Dorsolateral prefrontal cortex (tissue), 122 donors: ENCODE measurements at places on chromosomes 3 and 15.

GRCh38 chr15:98896802-98897732 lies 110.5 kb downstream of the PGPEP1L start:
- DNase-seq, result no peak

DNA sequence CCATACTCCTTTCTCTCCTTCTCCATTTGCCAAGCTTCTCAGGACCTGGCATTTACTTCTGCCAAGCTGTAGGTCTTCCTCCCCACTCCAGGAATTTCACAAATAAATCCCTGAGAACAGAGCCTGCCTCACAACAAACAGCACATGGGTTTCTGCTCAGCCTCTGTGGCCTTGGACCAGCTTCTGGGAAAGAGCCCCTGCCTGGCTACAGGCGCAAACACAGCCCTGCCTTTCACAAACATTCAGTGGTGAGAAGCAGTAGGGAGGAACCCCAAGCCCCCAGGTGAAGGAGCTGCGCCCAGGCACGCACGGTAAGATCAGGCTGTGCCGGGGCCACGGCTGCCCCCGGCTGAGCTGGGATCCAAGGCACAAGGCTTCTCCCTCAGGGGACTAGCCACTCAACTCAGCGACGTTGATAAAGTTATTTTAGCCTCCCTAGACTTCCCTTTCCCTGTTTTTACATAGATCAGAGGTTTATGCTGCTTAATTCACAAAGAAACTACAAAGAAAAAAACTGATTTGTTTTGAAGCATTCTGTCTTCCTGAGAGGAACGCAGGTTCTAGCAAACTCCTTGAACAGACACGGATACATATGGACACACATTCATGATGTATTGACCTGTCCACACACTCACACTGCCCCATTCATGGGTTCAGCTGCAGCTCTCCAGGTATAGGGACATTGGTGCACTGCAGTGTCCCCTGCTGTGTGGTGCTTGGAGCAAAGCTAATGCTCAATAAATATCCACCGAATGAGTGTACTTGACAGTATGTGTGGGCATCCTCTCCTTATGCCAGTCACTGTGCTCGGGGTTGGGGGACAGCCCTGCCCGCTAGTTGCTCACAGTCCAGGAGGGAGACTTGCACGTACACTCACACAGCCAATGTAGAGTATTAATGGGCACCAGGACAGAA lies 25.4 kb downstream of the HES1 start:
- DNase-seq, result no peak

- DNase-seq, result no peak
Observed at GRCh38 chr3:116299646-116300081, 145.6 kb downstream of the LSAMP start.

DNA sequence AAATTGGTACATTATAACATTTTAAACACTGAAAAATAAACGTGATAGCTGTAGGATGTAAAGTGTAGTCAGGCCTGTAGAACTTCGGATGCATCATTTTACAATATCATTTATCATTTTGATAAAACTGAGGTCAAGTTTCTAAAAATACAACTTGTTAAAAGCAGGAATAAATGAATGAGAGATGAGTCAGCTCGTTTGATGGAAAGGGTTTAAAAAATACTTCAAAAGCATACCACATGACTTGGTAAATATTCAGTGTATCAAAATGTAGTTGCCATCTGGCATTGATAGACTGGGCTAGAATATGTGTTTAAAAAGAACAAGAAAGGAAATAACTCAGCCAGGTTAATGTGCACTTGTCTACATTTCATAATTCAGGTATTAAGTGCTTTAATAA lies 357.0 kb downstream of the TIGIT start:
- no peak for DNase-seq

DNA sequence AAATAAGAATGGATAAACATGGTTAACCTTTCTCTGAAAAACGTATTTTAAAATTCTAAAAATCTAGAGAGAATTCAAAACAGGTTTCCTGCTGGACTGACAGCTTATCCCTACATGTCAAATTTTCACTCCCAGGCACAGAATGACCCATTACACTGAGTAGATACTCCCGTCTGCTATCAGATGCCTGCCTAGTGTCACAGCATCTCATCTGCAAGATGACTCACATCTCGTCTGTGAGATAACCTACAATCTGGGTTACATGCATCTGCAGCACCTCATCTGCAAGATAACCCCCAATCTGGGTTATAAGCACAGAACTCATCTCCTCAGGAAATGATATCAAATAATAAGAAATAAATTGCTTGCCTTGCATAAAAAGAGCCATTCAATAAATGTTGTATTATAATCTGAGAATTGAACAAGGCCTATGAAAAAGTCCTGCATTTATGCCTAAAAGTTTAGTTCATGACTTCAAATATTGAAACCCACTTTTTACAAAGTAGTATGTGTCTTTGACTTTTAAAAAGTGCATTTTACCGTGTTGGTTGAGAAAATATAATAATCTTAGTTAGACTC lies 188.3 kb upstream of the THBS1 start:
- no peak for DNase-seq

DNA sequence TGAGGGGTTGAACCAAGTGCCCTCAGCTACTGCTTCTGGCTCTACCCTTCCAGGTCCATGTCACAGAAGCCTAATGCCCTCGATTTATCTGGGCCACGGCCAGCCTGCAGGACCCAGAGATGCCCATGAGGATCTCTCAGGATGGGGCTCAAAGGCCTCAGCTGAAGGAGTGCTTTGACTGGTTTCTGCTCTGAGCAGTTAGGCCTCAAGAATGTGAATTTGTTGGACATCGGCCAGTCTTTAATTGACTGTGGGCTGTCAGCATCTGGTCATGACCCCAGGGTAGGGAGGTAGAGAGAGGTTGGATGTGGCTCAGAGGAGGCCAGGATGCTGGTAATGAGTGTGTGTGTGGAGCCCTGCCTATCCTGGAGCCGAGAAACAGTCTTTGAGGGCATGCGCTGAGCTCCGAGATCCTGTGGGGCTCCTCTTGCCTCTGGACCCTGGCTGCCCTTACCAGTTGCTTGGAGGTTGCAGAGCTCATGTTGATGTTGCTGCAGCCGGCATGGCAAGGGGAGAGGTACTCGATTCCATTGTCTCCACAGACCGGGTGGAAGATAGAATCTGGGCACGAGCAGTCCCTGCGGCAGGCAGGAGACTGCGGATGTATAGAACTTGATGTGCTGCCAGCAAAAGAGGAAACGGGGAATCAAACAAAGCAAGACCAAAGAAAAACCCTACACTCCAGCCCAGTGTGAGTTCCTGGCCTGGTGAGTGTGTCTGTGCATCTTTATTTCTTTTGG lies 49.1 kb upstream of the RAB6B start:
- DNase-seq, result no peak

- DNase-seq, result no peak
Observed at GRCh38 chr3:168453623-168454022, 357.9 kb upstream of the GOLIM4 start.

DNA sequence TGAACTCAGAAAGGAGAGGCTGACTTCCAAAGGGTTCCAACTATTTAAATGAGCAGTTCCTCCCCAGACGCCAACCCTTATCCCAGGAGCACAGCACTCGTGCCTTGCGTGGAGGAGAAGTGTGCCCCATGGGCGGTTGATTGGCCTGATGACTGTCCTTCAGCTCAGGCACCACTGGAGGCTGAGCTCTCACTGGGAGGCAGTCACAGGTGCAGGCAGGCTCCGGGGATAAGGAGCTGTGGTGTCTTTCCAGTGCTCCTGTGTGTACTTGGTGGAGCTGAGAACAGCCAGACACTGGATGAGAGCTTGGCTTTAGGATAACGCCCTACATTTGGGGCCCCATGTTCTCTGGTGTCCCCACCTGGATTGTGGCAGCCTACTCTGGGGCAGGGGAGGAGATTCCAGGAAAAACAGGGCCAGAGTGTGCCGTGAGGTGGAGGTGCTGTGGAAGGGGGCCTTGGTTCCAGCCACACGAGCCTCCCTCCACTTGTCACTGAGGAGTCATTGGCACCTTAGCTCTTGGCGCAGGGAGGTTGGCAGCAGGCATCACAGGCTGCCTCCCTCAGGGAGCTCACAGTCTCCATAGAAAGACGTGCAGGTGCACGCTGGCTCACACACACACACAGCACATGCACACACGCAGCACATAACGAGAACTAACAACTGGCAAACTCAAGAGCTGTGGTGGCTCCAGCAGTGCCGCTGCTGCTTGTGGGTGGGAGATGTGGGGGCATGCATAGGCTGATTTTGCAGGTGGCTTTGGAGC lies 22.7 kb upstream of the EPHB3 start:
- no peak for DNase-seq

DNA sequence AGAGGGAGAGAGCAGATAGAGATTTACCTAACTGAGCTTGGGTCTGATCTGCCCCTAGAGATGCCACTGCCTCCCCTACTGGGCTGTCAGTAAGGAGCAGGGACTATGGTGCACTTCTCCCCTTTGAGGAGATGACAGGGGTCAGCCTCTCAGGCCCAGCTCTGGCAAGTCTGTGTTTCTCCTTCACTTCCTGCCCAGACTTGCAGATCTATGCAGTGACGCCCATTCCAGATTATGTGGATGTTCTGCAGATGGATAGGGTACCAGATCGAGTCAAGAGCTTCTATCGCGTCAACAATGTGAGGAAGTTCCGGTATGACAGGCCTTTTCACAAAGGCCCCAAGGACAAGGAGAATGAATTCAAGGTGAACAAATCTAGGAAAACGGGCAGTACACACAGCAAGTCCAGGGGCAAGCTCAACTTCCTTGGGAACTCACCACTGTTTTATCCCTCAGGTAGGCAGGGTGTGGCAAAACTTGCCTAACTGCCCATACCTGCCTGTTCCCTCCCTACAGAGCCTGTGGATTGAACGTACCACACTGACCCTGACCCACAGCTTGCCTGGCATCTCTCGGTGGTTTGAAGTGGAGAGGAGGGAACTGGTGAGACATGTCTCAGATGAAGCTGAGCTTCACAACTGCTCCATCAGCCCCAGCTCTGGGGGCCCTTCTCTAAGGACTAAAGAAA lies 29.1 kb upstream of the MANF start:
- no peak for DNase-seq

GRCh38 chr15:31387479-31388118 lies 61.0 kb downstream of the KLF13 start:
- DNase-seq, result no peak

GRCh38 chr3:117669774-117670173 lies 960.2 kb downstream of the TUSC7 start:
- DNase-seq, result no peak

DNA sequence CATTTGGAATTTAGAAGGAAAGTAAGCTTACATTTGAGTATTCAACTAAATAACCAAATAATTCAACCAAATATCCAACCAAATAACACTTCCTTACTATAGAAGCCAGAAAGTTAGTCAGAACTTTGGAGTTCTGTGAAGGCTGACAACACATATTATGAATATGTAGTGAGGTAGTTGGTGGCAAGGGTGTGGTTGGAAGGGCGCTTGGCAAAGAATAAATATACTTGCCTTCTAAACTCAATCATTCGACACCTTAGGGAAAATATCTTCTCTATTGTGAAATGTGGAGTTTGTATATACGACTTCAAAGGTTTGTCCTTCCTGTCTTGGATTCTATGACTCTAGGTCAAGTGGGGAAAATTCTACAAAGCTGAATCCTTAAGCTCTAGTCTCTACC lies 111.7 kb upstream of the OSTN start:
- no peak for DNase-seq

- no peak for DNase-seq
Observed at GRCh38 chr3:99248130-99248529, 346.6 kb upstream of the DCBLD2 start.

DNA sequence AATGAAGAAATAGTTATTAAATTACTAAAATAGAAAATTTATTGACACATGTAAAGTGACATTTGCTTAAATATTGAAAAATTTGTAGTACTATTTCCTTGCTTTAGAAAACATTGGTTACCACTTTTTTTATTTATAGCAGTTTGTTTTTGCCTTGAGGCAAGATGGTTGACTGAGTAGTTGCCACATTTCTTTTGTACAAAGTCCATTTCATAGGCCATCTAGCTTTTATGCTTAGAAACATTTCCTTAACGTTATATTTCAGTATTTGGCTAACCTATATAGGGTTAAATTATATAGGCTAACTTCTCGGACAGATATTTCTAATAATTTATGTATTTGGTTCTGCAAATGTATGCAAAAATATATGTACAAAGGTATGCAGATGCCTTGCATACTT lies 17.1 kb downstream of the CTNNB1 start:
- DNase-seq, result no peak

DNA sequence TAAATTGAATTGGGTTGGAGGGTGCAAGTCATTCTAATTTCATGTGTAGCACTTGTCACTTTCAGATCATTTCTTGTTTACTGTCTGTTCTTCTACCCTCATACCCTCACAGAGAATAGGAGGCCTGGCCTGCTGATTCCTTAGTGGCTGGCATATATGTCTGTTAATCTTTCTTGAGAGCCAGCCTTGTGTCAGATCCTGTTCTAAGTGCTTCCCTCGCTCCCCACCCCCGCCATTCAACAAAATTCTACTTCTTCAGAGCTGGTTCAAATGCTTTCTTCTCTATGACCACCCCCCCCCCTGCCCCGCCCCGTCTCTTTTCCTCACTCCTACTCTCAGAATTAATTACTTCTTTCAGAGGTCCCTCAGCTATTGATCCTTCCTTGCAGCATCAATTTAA lies 1.5 kb upstream of the U2SURP start:
- DNase-seq, result no peak

- DNase-seq, result no peak
Observed at GRCh38 chr15:65089206-65089824, 12.8 kb downstream of the KBTBD13 start.

GRCh38 chr3:19559724-19560442 lies 374.1 kb downstream of the EFHB start:
- DNase-seq, result no peak

DNA sequence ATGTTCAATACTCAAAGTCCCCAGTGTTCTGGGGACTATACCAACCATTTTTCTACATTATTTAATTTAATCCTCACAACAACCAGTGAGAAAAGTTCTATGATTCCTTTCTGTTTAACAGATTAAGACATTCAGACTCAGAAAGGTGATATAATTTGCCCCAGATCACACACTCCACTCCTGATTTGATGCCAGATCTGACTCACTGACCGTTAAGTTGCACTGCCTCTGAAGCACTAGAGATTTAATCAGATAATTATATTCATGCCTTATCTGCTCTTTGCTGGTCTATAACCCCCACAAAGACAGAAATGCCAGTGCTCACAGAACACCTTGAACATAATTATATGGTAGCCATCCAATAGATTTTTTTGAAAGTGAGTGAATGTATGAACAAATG lies 501.0 kb downstream of the IGSF11 start:
- no peak for DNase-seq
